Right atrium auricular region (tissue), 2 donors: ENCODE measurements at places on chromosomes 5 and 9. TPM values are rescaled to one million over a fixed set of nuclear protein-coding genes. Genes with fewer than 3 reads are reported as not detected.

PFN3 gene
- total RNA-seq = not detected

PCDHGC4 gene
- 1.5 TPM for total RNA-seq

MARCOL gene
- total RNA-seq = not detected

KCNIP1 gene
- total RNA-seq = not detected

GPRIN1 gene
- 0.22 TPM for total RNA-seq

CAMK2A gene
- 4.9 TPM for total RNA-seq
